Natural killer cell (primary cell): ENCODE measurements at places on chromosomes 1 and 21. TPM values are rescaled to one million over a fixed set of nuclear protein-coding genes. Genes with fewer than 3 reads are reported as not detected.

DNA sequence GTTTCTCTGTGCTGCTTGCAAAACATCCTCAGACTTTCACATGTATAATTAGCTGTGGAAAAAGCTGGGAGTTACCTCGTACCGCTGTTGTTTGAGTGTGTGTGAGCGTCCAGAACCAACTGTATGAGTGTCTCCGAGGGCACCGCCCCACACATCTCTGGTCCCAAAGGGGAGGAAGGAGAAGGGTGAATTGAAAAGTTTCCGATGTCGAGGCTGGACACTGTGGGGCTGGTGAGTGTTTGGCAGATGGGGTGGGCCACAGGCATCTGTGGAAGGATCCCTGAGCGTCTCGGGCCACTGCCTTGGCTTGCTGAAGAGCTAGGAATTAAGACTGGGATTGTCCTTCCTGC, 1.2 kb downstream of the ATP2B4 start:
- no peak for DNase-seq

The BCAN gene
- 0.18 TPM for total RNA-seq

The NBPF1 gene
- 18.4 TPM for total RNA-seq

- no peak for DNase-seq
Observed at GRCh38 chr1:62237361-62237760, 42.7 kb downstream of the L1TD1 start.

- DNase-seq: peak; percentile 2
Observed at GRCh38 chr1:186655876-186656275, 24.3 kb downstream of the PTGS2 start.

DNA sequence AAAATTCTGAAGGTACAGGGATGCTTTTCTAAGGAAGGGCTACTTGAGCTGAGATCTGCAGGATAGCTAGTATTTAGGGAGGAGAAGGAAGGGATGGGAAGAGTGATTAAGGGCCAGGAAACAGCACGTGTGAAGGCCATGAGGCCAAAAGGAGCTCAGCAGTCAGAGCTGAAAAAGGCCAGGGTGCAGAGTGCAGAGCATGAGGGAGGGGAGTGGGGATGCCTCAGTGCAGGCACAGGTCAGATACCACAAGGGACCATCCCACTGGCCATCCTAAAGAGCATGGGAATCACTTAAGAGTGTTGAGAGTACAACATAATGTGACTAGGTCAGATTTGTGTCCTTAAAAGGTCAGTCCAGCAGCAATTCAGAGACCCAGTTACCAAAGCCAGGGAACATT, 16.0 kb downstream of the LRRN2 start:
- no peak for DNase-seq

- DNase-seq: no peak
Observed at GRCh38 chr1:182291584-182292192, 99.9 kb downstream of the GLUL start.

The COL24A1 gene
- 0.20 TPM for total RNA-seq

DNA sequence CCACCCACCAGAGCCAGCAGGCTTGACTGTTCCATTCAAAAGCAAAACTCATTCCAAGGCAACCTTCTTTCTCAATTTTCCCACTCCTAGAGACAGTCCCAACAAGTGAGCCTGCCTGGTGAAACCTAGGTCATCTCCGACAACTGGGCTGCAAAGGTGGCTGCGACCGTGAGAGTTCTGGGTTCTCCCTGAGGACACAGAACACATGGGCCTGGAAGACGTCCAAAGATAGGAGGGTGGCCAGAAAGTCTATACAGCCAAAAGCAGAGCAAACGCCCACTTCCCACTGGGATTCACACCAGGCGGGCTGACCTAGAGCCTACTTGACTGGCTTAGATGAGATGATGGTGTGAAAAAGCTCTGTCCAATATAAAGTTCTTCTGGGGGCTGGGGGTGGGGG, 90.2 kb upstream of the GRIK3 start:
- DNase-seq: no peak

The GBP5 gene
- 191 TPM for total RNA-seq

DNA sequence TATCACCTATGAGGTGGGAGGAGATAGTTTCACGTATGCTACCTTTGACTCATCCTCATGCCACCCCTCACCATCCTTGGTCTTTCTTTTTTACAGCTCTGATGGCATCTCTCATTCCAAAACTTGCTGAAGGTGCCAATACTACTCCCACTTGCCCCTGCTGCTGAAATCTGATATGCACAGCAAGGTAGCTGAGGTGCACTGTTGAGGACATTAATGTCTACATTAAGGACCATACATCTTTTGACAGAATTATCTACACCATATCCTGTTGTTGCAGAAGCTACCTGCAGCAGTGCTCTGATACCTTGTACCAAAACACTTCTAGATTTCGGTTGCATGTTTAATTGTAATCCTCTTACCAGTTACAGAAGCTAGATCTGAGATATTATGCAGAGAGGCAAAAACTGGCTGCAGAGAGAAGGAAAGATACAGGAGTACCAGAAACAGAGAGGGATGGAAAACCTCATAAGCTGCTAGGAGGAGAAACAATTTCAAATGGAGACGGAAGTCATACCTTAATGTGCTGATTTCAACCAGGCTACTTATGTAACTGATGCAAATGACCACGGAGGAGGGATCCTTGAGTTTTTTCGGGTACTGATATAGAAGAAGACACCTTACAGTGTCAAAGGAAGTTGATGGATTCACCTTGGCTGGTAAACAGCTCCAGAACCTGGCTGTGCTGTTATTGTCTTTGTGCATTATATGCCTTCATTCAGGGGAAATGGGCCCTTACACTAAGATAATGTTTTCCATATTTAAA, 19.3 kb upstream of the PTPRC start:
- peak; percentile 55 for DNase-seq
